ENCODE measurements at places on chromosomes 3 and 15. TPM values are rescaled to one million over a fixed set of nuclear protein-coding genes. Genes with fewer than 3 reads are reported as not detected.

SLC12A1 gene
- 0.42 TPM for total RNA-seq

GPR15 gene
- not detected for total RNA-seq

MYZAP gene
- 0.84 TPM for total RNA-seq

CILP gene
- 0.84 TPM for total RNA-seq

SNTN gene
- total RNA-seq = not detected

GPR176 gene
- total RNA-seq = 73.6 TPM

TRPM1 gene
- not detected for total RNA-seq

PPP1R14D gene
- not detected for total RNA-seq

SLC28A2 gene
- total RNA-seq = not detected

CPNE9 gene
- not detected for total RNA-seq

ALDH1A2 gene
- 10.0 TPM for total RNA-seq

U2SURP gene
- 102 TPM for total RNA-seq

SAXO2 gene
- 1.9 TPM for total RNA-seq

CCR1 gene
- 13.9 TPM for total RNA-seq

GOLGA8O gene
- total RNA-seq = 13.0 TPM

SRPRB gene
- 32.9 TPM for total RNA-seq

CELSR3 gene
- total RNA-seq = 1.3 TPM

ARNT2 gene
- total RNA-seq = 7.5 TPM

TJP1 gene
- 120 TPM for total RNA-seq

ZNF620 gene
- total RNA-seq = 5.1 TPM

SNUPN gene
- total RNA-seq = 16.3 TPM

GPR156 gene
- 0.49 TPM for total RNA-seq

IL20RB gene
- total RNA-seq = 3.6 TPM

CAND2 gene
- 24.4 TPM for total RNA-seq

SV2B gene
- total RNA-seq = 6.4 TPM

TM4SF4 gene
- total RNA-seq = not detected

AHSG gene
- total RNA-seq = not detected

RBP2 gene
- not detected for total RNA-seq

TMEM207 gene
- not detected for total RNA-seq

SGO1 gene
- total RNA-seq = 0.81 TPM

GALK2 gene
- total RNA-seq = 36.2 TPM

SNX4 gene
- 30.2 TPM for total RNA-seq

ADCY5 gene
- 65.5 TPM for total RNA-seq

ATP13A4 gene
- 0.15 TPM for total RNA-seq

CYP19A1 gene
- total RNA-seq = 4.5 TPM

RETNLB gene
- not detected for total RNA-seq

THAP10 gene
- 1.7 TPM for total RNA-seq

PLA2G4B gene
- 6.7 TPM for total RNA-seq

DUOX1 gene
- 0.71 TPM for total RNA-seq

GXYLT2 gene
- 20.4 TPM for total RNA-seq

NLGN1 gene
- 15.5 TPM for total RNA-seq

ICE2 gene
- total RNA-seq = 62.0 TPM

RASGRP1 gene
- 3.1 TPM for total RNA-seq

CASR gene
- total RNA-seq = not detected

A4GNT gene
- total RNA-seq = not detected

COX17 gene
- total RNA-seq = 43.6 TPM

XCR1 gene
- total RNA-seq = 0.26 TPM

WWTR1 gene
- total RNA-seq = 225 TPM

CLSTN2 gene
- 18.0 TPM for total RNA-seq
